ENCODE measurements at places on chromosomes 4 and X.

- DNase-seq, result no peak
These were observed 19.0 kb downstream of the THOC2 start for GRCh38 chrX:123713841-123714240.

GRCh38 chr4:140866492-140867005, 110.4 kb upstream of the TBC1D9 start:
- DNase-seq, result no peak

DNA sequence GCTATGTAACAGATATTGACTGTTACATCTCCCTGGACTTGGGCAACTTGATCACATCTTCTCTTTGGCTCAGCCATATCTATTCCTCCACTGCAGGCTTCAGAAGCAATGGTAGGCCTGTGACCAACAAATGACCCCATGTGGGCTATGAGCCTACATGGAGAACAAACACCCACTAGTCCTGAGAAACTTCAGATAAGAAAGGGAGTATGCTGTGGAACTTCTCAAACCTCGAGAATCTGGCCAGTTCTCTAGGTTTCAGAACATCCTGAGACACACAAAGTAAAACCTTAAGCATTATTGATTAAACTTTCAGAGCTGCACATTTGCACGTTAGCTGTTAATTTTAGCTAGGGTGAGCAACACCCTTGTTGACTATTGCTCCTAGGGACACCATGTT, 16.3 kb downstream of the RBMX2 start:
- DNase-seq, result no peak

DNA sequence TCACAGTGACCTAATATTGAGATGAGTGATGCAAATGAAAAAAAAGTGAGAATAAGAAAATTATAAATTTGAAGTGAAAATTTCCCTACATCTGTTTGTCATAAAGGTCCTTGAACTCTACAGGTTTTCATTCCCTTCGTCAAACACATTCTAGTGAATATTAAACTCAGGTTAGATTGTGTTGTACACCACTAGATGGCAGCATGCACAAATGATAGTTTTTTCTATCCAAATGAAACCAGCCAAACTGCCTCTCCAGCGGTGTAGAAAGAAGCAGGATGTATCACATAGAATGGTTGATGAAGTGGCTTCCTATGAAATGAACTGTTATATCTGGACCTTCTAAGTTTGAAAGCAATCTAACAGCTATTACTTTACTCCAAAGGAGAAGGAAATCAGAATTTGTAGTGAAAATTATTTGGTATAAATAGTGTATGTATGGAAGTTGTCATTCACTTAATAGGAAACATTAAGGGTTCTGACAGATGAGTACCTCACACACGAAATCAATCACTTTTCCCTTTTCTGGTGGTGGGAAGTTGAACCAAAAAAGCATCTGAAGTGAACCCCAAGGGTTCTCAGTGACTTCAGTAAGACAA, 382.7 kb downstream of the UNC5C start:
- DNase-seq, result peak; percentile 55

DNA sequence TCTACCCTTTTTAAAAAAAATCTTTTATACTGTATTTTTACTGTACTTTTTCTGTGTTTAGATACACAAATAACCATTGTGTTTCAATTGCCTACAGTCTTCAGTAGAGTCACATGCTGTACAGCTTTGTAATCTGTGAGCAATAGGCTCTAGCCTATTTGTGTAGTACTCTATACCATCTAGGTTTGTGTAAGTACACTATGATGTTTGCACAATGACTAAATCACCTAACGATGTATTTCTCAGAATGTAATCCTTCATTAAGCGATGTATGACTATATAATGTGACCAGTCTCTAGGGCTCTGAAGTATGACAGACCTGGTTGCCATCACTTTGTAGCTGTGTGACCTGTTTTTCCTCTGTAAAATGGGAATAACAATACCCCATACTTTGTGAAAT, 14.2 kb upstream of the DCAF4L1 start:
- DNase-seq, result no peak

- peak; percentile 9 for DNase-seq
These were observed 10.3 kb downstream of the OCIAD1 start for GRCh38 chr4:48841045-48841827.

- no peak for DNase-seq
These were observed 74.1 kb downstream of the STARD8 start for GRCh38 chrX:68721546-68721945.

- no peak for DNase-seq
These were observed 12.3 kb downstream of the PPP3CA start for GRCh38 chr4:101334963-101335572.

DNA sequence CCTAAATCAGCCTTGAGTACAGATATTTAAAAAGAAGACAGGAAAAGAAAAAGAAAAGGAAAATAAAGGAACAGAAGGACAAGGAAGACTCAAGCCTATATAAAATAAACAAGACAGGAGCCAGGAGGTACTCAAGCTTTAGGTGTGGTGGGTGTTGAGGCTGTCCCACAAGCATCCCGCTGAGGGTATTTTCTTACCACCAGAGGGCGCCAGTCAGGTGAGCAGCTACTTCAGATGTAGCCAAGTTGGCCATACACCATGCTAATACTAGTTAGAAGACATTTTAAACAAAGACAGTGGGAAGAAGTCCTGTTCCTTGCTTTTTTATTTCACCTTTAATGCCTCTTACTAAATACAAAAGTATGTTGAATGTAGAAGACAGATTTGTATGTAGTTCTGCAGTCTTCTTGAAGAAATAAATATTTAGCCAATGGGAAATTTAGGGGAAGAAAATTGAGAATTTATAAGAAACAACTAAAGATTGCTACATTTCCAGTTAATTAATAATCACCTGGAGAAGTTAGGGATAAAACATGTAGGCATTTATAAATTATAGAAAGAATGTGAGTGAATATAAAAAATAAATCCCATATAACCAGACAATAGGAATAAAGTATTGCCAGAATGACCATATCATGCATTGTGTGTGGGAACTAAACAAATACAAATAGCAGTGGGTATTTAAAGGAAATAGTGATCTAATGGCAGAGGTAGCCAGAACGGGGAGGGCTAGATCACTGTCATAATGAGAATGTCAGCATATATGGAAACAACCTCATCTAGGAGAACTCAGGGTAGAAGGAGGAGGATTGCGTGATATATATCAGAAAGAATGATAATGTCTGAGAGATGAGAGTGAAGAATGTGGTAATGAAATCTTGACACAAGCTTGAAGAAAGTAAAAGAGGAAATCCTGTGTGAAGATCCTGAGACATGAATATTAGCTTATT, 71.0 kb downstream of the MTHFD2L start:
- DNase-seq, result peak; percentile 75

DNA sequence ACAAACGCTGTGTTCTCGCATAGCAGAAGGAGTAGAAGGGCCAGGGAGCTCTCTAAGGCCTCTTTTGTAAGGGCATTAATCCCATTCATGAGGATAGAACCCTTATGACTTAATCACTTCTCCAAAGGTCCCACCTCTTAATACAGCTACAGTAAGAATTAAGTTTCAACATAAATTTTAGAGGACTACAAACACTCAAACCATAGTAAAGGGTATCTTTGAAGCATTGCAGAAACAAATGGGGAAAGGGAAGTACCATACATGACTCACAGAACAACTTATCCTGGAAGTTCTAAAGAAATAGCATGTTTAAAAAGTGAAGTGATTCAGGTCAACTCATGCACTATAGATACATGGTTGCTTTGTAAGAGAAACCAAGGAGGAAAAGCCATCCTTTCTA, 680.8 kb downstream of the RPA4 start:
- no peak for DNase-seq

GRCh38 chr4:138542191-138542776, 300.1 kb upstream of the SLC7A11 start:
- DNase-seq, result no peak

GRCh38 chr4:105509714-105510113, 35.9 kb upstream of the PPA2 start:
- DNase-seq, result no peak

- peak; percentile 44 for DNase-seq
These were observed 121.0 kb downstream of the KCNIP4 start for GRCh38 chr4:21827575-21827974.

DNA sequence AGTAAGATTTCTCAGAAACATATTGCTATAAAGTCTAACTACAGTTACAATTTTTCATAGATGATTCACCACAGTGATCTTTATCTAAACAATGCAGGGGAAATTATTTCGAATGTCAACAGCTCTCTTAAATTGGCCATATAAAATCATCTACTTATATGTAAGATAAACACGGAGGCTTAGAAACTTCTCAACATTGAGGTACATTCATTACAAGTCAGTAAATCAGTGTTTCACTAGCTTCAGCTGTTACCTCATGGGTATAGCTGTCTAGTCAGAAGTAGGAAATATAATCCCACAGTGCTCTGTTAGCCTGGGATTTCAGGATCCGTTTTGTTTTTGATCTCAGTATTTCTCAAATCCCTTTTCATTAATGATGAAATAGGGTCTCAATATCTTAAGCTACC, 43.2 kb downstream of the PCDH7 start:
- peak; percentile 14 for DNase-seq

DNA sequence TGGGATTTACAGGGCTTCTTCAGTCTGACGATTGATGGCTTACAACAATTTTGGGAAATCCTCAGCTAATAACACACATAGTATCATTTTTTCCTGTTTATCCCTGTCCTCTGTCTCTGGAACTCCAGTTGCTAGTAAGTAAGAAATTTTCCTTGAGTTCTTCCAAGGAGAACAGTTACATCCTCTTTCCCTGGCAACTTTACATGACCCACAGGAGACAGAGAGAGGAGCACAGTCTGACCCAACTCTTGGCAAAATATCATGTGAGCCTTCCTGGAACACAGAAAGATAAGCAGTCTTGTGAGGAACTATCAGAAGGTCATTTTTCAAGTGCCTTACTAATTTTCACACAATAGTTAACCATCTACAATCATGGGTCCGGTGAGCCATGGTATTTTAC, 578.7 kb upstream of the PABPC4L start:
- DNase-seq, result no peak

DNA sequence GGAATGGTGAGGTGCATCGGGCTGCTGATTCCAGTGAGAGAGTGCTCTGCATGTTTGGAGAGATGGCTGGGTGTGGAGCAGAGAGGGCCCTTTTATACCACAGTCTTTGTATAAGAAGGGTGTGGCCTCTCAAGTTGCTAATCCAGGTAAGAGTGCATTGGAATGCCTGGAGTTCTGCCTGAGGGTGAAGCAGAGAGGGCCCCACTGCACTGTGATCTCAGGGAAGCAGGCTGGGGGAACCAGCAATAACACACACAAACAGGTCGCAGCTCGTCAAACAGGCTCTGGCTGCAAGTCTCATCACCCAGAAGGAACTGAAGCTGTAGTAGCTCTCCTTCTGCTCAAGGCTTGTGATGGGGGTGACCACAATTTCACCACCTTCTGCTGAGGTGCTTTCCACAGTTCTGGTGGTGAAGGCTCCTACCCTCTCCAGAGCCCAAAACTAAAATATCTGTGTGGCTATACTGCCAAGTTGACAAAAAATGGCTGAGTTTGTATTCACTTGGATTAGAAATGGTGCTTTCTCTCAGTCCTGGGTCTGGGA, 687.4 kb upstream of the HS3ST1 start:
- DNase-seq, result no peak

- DNase-seq, result no peak
These were observed 24.3 kb upstream of the NPNT start for GRCh38 chr4:105870963-105871362.

DNA sequence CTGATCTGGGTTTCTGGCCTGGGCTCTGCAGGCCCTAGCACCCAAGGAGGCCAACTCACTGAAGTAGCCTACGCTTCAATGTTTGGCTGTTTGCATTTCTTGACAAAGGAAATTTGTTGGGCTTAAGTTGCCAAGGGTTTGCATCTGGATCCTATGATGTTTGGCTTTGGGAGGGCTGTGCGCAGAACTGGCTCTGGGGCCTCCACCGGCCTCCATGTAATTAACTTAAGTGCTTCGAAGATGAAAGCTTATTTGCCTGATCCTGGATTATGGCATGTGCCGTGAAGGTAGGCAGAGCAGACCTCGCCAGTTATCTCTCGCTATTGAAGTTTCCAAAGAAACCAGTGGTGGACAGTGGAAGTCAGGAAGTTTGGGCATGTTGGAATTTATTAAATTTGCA, 124.3 kb upstream of the STX18 start:
- DNase-seq, result no peak

DNA sequence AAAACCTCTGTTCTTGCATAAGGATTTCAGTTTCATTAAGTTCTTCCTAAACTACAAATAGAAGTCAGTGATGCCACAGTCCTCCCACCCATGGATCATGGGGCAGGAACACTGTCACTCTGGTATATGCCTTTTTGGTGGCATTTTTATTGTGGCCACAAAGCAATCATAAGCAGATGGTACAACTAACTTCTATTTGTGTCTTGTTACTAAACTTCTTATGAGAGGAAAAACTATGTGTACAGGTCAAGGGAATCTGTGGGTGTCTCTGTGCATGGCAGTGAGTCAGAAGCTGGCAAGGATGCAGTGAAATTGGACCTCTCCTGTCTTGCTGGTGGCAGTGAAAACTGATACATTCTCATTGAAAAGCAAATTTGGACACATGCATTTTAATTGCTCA, 245.0 kb upstream of the GPC4 start:
- DNase-seq, result peak; percentile 89

GRCh38 chrX:78199851-78200250, 60.4 kb upstream of the TAF9B start:
- no peak for DNase-seq

DNA sequence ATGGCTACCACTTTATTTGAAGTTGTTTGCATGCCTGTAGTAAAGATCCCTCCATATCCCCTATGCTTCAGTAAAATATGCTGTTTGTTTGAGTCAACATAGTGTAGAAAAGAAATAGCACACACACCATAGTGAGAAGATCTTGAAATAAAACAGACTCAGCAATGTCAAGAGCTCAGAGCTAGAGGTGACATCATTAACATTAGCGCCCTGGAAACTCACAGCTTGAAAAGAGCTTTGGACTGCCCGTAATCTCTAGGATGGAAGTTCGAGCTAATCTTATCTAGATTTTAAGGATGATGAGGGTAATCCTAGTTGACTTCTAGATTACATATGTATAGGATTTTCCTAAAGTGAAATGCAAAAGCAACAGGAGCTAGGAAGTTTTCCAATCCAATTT, 275.6 kb downstream of the SMARCA1 start:
- no peak for DNase-seq

GRCh38 chrX:72060196-72060920, 71.4 kb downstream of the RTL5 start:
- DNase-seq, result no peak

GRCh38 chr4:80362578-80363181, 27.1 kb downstream of the CFAP299 start:
- DNase-seq, result peak; percentile 32

DNA sequence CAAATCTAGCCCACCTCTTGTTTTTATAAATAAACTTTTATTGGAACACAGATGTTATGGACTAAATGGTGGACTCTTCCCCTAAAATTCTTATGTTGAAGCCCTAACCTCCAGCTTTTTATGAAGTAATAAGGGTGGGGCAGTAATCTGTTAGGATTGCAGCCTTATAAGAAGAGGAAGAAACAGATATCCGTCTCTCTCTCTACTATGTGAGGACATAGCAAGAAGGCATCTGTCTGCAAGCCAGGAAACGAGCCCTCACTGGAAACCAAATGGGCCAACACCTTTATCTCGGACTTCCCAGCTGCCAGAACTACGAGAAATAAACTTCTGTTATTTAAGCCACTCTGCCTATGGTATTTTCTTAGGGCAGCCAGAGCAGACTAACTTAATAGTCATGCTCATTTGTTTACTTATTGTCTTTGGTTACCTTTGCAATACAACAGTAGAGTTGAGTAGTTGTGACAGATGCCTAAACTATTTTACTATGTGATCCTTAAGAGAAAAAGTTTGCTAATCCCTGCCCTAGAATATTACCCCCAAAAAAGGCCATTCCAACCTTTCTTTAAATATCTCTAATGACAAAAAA, 67.4 kb downstream of the MANBA start:
- DNase-seq, result no peak
